ENCODE measurements at places on chromosomes 2 and 18.

- no peak for DNase-seq
These were observed 20.8 kb downstream of the SOS1 start for GRCh38 chr2:39099870-39100728.

DNA sequence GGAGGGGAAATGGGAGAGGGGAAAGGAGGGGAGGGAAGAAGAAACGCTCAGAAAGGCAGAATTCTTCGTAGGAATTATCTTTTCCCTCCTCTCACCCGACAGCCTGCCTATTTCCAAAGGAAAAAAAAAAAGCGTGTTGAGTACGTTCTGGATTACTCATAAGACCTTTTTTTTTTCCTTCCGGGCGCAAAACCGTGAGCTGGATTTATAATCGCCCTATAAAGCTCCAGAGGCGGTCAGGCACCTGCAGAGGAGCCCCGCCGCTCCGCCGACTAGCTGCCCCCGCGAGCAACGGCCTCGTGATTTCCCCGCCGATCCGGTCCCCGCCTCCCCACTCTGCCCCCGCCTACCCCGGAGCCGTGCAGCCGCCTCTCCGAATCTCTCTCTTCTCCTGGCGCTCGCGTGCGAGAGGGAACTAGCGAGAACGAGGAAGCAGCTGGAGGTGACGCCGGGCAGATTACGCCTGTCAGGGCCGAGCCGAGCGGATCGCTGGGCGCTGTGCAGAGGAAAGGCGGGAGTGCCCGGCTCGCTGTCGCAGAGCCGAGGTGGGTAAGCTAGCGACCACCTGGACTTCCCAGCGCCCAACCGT, at the start of gene GAD1:
GAD1 (plus strand) TSS at position 384 of the 589 bp plus-strand sequence. CDS start 1,705 bp downstream, outside the sequence.
- no peak for DNase-seq

DNA sequence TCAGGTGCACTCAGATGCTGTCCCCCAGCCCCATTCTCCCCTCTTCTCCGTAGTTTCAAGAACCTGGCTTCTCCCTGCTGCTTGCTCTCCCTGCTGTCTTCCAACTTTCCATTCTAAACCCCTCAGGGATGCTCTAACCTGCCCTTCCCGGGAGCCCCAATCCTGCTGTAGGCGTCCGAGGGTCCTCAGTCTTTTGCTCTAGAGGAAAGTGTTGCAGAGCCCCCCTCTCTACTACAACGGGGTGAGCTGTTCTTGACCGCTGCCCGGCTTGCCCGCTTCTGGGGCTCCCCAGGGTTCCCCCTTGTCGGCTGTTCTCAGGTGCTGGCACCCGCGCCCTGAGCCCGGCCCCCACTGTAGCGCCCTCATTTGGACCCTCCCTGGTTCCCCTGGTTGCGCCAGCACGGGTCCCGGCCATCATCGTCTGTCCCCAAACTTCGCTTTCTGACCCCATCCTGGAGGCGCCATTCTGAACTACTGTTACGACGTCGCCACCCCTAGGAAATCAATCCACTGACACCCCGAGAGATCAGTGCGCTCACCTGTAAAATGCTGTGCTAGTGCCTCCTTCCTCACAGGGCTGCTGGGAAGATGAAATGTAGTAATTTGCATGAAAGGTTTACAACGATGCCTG, 31.9 kb upstream of the REG3G start:
- no peak for DNase-seq

- DNase-seq: no peak
These were observed 299.3 kb downstream of the SOX11 start for GRCh38 chr2:5991305-5991968.

DNA sequence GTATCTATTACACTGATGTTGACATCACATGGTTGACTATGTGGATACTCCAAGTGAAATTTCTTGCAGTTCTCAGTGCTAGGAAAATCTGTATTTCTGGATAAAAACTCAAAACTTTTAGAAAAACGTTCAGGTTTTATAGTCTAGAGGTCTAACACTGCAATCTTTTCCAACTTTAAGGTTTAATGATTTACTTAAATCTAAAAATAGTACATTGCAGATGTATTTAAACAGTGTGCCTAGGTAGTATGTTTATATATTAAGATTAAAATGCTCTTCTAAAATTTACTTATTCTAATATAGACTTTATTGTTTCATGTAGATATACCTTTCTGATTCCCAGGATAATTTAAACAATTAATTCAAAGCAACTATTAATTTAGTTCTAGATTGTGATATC, 98.3 kb downstream of the SH3YL1 start:
- DNase-seq: no peak

DNA sequence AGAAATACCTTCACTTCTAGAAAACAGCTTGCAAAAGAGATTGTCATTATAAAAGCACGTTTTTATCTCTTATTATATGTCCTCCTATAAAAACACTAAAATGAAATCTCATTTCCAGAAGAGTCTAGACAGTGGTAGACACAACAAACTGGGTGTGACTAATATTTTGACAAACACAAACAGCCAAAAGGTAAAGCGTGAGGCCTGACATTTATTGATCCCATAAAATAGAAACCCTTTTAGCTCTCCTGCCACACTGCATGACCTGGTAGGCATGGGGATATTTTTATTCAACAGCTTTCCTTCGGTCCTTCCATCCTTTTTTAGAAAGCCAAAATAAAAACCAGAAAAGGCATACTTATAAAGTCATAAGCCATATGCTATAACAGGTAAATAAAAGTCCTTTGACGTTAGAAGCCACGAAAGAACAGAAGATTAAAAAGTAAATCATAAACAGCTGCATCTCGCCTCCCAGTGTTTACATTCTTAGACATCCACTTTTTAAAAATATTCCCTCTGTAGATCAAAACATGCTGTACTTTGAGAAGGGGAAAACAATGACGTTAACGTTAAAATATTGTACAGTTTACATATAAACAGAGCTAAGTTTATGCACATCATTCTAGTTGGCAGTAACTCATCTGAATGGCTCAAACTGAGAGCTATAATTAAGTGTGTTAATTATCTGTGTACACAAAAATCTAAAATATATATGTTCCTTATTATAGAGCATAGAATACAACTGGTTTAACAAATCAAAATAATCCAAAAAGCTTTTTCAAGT, 44.6 kb downstream of the IRS1 start:
- no peak for DNase-seq

GRCh38 chr18:61201511-61201910, 131.7 kb upstream of the CDH20 start:
- no peak for DNase-seq

DNA sequence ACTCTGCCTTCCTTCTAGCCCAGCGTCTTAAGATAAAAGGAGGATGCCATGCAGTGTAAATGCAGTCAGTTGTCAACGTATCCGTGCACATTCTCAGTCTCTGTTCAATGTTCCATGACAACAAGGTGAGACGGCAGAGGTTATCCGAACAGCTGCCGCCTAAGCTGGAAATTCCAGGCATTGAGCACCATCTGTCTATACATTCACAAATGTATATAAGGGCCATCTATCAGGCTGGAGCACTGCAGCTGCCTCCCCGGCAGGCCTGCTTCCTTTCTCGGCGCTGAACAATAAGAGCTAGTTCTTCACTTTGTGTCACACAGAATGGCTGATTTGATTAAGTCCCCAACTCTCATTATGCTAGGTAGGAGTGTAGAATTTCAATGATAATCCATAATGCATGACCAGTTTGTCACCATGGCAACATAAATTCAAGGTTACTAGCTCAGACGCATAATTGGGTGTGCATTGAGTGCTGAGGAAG, 282.2 kb upstream of the SOX11 start:
- DNase-seq: no peak

- no peak for DNase-seq
These were observed 614.4 kb downstream of the CNTNAP5 start for GRCh38 chr2:124639524-124639923.

- DNase-seq: no peak
These were observed at the start of gene TDRD15 for GRCh38 chr2:21123473-21124393. TSS of gene TDRD15 (plus strand) at chr2:21123968. CDS start at chr2:21137468, 13,500 bp downstream.

DNA sequence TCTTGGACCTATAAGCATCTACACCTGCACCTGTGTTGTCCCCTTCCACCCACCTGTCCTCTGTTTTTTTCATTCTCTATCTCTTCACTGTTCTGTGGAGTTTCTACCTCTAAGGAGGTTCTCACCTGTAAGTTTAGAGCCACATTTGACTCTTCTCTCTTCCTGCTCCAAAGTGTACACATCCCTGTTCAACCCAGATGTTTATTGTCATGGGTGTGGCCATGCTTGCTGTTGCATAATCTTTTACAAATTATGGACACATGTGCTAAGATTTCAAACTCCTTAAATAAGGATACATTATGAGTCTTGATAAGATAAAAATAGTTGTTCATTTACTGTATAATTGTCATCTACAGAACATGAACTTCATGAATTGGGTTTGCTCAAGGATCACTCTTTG, 27.6 kb downstream of the QPCT start:
- DNase-seq: no peak

DNA sequence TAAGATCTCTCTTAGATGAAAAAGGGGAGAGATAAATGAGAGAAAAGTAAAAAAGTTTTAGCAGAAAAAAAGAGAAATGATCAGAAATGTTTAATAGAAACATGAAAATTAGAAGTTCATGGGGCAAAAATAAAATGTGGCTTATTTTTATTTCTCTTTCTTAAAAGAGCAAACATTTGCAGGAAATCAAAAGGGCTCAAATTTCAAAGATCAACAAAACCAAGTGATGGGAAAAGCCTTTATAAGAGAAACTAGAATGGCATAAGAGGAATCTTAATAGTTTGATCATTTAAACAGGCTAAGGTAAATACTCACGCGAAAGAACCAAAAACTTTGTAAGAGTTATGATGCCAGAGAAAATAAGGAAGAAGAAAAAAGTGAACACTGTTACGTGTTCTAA, 23.3 kb upstream of the DAW1 start:
- DNase-seq: no peak

DNA sequence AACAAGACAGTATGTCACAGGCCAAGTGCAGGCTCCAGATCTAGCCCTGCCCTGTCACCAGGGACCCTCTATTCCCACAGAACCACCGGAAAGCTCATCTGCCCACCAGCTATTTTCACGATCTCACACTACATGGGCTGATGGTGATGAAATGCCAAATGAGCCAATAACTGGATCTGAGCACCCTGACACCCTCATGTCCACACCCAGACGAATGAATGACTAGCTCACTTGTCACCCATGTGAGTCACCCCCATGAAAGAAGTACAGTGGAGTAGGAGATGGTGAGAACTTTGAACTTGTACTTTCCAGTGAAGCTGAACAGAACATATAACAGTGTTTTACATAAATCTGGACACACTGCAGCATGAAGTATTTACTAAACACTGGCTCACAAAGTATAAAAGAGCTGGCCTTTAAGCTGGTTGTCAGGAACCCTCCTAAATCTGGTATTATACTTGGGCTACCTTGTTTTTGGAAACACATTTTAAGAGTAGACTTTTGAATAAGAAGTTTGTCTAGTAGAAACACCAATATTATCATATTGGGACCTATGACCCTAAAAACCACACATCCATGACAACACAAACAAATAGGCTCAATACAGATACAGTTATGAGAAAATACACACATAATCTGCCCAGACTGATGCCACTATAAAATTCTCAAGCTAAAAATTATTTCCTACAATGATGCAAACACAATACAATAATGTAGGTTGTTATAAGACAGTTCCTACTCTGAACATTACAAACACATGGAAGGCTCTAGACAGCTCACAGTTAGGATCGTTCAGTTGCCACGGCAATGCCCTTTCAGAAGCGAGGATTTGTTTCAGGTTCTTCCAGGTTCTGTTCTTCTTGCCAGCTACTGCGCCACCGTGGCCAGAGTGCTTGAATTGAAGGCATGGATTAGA, 19.0 kb downstream of the INO80C start:
- DNase-seq: no peak

- DNase-seq: no peak
These were observed 17.6 kb upstream of the DAW1 start for GRCh38 chr2:227853765-227854271.

DNA sequence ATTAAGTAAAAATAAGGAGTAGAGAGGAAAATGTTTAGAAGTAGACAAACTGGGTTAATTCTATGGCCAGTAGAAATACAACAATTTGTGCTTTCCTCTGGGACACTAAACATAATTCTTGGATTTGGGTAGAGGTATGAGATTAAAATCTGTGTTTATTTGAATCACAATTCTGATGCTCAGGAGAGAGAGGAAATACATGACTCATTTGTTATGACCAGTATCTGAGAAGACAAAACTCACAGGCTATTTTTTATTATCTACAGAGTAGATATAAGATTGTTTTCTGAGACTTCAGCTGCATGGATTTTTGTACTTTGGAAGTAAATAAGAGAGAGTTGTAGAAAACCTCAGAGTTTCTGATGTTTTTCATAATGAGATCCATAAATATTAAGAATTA, 315.7 kb upstream of the CWC22 start:
- DNase-seq: no peak

- no peak for DNase-seq
These were observed 96.9 kb downstream of the HNRNPLL start for GRCh38 chr2:38505779-38506178.

DNA sequence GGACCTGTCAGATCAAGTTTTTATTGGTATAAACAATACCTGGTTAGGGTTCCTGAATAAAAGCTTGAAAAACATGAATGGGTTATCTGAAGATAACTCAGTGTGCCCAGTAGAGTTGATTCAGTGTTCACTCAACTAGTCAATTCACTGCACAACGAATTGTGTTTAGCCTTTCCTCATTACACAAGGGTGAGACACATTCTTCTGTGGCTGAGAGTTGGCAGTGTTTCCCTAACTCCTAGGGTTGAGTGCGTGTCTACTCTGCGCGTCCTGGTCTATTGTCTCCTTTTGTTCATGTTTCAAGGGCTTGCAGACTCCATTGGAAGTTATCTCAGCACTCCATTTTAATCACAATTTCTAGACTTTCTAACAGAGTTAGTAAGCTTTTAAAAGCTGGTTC, 32.8 kb upstream of the TMEM178A start:
- DNase-seq: no peak

GRCh38 chr2:52639692-52640091, 1127.9 kb upstream of the CHAC2 start:
- DNase-seq: no peak

GRCh38 chr2:10151462-10151861, 28.9 kb downstream of the RRM2 start:
- no peak for DNase-seq

GRCh38 chr18:22709288-22710060, 223.7 kb upstream of the RBBP8 start:
- DNase-seq: no peak

GRCh38 chr2:128514555-128514955, 195.9 kb upstream of the HS6ST1 start:
- no peak for DNase-seq

DNA sequence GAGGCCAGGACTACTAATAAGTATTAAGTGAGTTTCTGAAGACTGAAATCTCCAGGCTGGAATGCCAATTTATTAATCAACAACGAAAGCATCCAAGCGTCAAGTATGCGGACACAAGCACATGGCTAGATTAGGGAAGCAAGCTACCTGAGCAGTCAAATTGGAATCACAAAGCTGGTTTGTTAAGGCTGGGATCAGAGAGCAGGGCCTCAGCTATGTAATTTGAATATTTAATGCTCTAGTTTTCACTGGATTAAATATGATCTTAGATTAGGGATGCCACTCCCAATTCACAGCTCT, 5.7 kb downstream of the CCL20 start:
- no peak for DNase-seq

DNA sequence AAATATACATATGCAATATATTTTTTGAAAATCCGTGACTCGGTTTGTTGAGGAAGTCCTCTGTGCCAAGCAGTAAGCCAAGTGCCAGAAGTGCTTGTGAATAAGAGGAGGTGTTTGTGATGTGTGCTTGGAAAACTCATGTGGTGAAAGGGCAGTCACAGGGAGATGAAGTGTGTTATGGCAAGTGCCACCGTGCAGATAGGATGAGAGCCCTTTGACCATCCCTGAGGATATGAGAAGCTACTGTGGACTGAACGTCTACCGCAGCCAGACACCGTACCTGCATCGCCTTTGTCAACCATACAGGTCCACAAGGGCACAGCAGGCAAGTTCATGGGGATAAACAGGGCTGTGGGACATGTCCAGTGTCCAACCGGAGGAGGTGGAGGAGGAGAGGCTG, 288.9 kb upstream of the MYT1L start:
- DNase-seq: no peak

All from CD4-positive, alpha-beta T cell (primary cell).